ENCODE measurements at places on chromosomes 2 and 18.

DNA sequence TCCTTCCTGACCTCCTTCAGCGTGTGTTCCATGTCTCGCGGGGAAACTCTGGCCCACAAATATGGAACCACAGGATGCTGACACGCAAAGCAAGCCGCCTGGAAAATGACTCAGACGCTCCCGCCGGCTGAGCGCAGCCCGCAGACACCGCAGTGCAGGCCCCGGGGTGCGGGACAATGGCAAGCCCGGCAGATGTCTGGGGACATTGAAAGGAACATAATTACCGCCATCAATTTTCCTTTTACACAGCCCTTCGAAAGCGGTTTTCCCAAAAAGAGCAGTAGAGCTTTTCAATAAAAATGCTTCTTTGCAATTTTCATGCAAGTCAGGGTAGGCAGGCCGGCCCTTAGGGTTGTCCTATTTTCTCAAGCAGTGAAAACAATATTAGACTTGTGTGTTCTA is 159.2 kb upstream of the SH3BP4 start:
- no peak for DNase-seq

DNA sequence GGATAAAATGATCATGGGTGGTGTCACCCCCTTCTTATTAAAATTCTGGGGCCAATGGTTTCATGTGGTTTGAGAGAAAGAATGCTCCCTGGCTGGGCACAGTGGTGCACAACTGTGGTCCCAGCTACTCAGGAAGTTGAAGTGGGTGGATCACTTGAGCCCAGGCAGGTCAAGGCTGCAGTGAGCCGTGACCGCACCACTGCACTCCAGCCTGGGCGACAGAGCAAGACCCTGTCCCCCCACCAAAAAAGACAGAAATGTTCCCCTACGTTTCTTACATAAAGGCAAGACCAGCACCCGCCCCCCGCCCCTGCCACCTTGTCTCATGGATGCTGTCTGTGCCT is 53.0 kb upstream of the ID2 start:
- DNase-seq = no peak

GRCh38 chr2:44549856-44550255 is 188.1 kb downstream of the CAMKMT start:
- DNase-seq = no peak

- no peak for DNase-seq
Observed at GRCh38 chr18:13420969-13421686, 202.6 kb downstream of the LDLRAD4 start.

GRCh38 chr2:161843936-161844335 is 219.7 kb downstream of the SLC4A10 start:
- DNase-seq = no peak

DNA sequence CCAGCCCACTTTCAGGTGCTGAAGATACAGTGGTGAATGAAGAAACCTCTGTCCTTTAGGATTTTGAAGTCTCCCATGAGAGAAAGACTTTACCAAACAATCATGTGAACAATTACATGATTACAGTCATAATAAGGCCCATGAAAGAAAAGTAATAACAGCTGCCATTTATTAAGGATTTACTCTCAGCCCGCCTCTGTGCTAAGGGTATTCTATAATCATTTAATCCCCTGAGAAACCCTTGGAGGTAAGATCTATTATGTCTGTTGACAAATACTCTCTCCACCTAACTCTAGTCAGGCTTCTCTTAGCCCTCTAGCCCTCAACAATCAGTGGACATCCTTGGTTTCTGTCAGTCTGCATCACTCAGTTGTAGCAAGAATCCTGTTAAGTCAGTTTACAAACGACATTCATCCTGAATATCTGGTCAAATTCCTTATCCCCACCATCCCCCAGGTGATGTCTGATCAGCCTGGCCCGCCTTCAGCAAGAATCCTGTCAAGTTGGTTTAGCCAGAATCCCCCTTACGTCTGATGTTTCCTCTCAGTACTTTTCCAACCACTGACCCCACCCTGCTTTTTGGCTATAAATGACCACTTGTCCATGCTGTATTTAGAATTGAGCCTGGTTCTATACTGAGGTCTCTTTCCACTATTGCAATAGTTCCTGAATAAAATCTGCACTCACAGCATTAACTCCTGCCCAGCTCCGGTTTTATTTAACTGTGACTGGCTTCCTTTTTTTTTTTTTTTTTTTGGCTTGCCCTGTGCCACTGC is 12.2 kb upstream of the SOCS6 start:
- no peak for DNase-seq

DNA sequence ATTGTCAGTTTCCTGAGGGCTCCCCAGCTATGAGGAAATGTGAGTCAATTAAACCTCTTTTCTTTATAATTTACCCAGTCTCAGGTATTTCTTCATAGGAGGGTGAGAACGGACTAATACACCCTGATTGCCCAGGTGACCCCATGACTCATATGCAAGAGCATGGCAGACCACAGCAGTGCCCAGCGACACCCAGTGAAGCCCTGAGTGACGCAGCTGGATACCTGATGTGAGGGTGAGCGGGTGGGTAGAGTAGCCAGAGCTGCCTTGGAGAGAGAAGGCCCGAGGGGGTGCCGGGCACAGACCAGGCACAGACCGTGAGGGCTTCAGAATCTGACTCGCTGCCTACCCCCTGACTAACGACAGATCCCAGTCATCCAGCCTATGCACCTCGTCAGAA is 15.4 kb downstream of the ALPG start:
- DNase-seq = no peak

- DNase-seq = no peak
Observed at GRCh38 chr2:16520891-16521290, 144.7 kb downstream of the CYRIA start.

- peak; percentile 92 for DNase-seq
Observed at GRCh38 chr2:74198461-74199274, at the start of gene MTHFD2. MTHFD2 (plus strand) TSS chr2:74198615; CDS start chr2:74198642, 27 bp downstream.

- no peak for DNase-seq
Observed at GRCh38 chr2:71710367-71711132, 257.2 kb downstream of the DYSF start.

DNA sequence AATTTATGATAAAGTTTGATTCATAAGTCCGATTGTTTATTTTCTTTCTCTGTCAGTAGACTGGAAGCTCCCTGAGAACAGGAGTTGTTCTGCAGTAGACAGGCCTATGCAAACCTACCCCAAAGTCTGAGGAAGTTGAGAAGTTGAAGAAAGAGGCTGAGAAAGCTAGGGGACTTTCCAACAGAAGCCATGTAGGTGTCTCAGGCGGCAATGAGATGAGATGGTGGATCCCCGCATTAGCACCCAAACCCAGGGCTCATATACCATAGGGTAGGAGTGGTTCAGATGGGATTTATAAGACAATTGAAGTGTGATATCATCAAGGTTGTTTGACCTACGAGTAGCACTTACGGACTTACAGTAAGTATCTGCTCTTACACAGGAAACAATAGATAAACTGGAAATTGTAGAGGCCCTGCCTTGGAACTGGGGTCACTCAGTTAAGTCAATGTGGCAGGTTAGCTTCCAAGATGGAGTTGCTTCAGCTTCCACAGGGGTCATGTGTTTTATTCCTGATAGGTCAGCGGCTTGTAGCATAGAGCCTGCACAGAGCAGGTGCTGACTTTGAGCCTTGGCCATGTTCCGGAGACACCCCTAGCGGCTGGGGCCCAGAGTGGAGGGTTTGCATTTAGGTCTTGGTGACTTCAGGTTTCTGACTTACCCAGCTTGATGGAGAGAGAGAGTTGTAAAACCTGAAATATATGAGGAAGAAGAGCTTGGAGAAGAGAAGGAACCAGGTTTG is 2.3 kb upstream of the PSD4 start:
- no peak for DNase-seq

GRCh38 chr2:241980193-241980592 is 110.7 kb downstream of the RTP5 start:
- DNase-seq = no peak

DNA sequence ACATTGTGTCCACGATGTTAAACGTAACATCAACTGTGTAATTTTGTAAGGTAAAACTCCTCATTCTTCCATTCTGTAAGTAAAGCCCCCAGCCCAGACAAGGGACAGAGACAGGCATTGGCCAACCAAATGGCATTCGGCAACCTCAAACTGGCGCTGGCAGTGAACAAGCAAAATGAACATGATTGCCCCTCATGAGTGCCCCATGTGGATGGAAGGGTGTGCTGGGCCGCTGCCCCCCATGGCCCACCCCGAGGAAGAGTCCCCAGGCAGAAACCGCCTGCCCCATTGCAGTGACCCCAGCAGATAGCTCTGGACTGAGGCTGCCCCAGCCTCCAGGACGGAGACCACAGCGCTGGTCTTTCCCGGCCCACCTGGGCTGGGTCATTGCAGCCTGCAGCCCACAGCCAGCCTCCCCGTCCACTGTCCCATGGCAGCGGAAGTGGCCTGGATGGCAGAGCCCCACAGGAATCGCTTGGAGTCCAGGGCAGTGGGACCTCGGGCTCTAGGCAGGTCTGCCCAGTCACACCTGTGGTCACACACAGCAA is 220.2 kb downstream of the HDAC4 start:
- no peak for DNase-seq

DNA sequence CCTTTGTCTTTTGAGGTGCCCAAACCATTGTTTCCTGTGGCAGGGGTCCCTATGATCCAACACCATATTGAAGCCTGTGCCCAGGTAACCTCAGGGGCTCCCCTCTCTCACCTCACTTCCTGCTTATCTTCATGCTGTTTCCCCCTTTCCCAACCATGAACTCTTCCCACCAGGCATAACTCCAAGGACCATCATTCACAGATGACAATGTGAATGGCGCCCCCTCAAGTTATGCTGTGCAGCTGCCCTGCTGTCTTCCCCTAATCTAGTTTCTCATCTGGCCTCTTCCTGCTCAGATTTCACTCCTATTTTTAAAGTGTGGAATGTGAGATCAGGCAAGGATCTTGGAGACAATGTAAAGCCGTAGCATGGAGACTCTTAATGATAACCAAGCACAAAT is 1.4 kb downstream of the GMPPA start:
- no peak for DNase-seq

GRCh38 chr2:38438133-38438882 is 61.2 kb upstream of the ATL2 start:
- no peak for DNase-seq

- no peak for DNase-seq
Observed at GRCh38 chr2:174945601-174946260, 59.5 kb downstream of the CHN1 start.

DNA sequence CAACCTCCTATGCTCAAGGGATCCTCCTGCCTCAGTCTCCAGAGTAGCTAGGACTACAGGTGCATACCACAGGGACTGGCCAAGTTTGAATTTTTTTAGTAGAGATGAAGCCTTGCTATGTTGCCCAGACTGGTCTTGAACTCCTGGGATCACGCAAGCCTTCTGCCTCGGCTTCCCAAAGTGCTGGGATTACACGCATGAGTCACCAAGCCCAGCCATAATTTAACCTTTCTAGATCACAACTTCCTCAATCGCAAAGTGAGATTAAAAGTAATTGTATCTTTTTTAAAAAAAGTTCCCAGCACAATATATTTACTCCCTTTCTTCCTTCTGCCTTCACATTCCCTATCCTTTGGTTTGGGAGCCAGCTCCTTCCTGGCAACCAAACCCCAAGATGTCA is 5.8 kb upstream of the PPP1CB start:
- DNase-seq = no peak

GRCh38 chr2:236369661-236370062 is 105.5 kb upstream of the ASB18 start:
- DNase-seq = no peak

DNA sequence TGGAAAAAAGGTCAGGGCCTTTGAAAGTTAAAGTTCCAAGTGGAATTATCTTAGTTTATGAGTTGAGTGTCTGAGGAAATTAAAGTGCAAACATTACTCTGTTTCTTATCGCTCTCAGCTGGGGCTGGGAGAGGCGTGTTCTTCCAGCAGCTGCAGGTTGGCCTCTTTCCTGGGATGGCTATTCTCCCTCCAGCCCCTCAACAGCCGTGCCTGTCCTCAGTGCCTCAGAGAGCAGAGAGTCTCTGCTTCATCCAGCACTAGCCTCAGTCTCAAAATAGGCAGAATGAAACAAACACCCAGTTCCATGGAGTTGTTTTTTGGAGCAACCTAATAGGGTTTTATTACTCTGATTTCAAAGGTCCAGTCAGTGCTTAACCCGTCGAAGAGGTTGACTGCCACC is 298.1 kb downstream of the GALR1 start:
- DNase-seq = no peak
